ENCODE measurements at places on chromosomes 7 and 10.

GRCh38 chr10:80500572-80501380 is 36.9 kb upstream of the SH2D4B start:
- DNase-seq = peak; percentile 50

DNA sequence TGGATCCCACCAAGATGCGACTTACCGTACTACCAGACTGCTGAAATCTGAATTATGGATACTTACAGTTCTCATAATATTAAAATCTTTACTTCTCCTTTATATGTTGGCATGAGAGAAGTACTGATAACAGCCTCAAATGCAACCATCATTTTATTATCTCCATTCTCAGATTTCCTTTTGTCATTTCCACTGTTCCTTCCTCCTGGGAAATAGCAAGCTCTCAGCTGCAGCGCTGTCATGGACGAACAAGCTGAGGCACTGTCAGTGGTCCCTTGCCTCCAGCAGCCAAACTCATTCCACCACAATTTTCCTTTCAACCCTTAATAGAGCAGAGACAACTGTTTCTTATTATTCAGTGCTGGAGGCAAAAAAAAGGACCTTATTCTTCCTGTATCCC is 478.4 kb downstream of the ARL4A start:
- no peak for DNase-seq

DNA sequence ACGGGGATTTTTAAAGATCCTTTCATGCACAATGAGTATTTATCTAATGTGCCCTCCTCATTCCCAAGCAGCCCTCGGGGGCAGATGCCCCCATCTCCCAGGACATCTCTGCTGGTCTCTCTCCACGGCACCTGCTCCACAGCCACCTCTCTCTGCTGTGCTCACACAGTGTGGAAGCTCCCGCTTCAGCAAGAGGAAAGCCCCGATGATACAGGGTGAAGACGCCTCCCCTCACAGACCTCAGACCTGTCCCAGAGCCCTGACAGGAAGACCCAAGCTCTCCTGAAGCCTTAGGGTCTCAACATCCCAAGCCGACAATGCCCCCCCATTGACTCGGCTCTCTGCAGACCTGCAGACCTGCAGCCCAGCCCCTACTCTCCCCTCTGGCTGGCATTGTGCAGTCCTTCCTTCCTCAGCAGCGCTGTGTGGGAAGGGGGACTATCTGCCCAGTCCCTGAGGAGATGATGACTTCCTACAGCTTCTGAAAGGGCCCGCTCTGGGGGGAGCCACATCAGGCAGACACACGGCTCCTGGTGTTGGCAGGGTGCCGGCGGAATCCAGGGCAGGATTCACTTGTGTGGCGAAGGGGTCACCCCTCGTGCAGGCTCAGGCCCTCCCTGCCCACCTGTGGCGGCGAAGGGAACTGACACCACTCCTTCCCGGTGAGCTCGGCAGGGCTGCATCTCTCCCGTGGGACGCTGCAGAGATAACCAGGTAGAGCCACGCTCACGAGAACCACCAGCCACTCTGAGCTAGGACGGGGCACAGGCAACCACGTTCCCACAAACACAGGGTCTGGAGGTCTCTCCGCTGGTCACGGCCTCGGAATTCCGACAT is 61.8 kb downstream of the PTPRN2 start:
- no peak for DNase-seq

DNA sequence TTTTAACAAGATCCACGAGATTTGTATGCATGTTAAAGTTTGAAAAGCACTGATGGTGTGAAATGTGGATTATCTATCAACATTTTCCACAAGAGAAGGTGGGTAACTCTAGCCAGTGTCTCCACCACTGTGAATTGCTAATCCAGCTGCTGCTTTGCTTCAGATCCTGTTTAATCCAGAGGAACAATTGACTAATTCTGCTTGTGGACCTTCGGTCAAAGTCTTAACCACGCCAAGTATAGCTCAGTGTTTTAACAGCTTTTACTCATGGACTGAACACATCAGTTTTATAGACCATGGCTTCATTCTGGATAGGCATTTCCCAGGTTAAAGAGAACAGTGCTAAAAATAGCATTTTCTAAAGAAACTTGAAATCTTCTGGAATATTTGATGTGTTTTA is 23.5 kb downstream of the ADK start:
- no peak for DNase-seq

DNA sequence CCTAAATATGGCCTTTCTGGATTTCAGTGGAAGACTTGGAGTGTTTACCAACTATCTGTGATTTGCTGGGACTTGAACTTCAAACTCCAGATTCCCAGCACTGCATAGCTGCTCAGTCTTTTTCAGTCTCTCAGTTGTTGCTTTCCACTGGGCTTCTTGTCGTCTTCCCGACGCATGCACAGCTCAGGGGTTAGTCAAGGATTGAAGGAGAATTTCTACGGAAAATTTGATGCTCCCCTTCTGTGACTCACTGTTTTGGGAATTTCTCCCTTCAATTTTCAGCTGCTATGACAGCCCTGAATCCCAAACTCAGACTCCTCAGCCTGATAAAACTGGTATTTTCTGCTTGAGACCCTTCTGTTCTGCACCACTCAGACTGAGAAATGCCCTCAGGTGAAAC is 91.7 kb downstream of the CYP26A1 start:
- DNase-seq = no peak

DNA sequence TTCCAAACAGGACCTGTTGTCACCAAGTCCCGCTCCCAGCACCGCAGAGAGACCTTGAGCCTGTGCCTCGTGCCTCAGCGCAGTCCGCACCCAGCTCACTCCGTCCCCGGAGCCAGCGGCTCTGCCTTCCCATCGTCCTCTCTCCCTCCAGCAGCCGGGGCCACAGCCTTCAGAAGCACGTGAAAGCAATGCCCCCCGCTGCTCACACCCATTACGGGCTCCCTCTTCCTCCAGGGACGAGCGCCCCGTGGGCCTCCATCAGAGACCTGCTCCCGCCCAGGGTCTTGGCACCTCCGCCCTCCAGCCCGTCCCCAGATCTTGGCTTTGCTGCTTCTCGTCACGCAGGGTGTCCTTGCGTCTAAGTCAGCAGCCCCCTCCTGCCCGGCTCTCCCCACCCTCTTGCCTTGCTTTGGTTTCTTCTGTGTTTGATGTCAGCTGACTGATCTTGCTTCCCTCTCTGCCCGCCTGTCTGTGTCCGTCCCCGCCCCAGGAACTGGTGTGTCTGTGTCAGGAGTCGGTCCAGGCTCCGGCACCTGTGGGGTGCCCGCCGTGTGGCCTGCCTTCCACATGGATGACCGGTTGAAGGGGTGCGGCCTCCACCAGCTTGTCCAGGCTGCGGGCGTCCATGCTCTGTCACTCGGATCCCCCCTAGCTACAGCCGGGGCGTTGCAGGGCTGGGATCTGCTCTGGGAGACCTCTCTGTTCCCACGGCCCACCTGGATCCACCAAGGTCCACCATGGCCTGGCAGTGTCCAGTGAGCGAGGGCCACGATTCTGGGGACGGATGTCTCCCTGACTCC is 61.9 kb downstream of the FOXL3 start:
- DNase-seq = no peak

- DNase-seq = no peak
These were observed 651.6 kb upstream of the FOXK1 start for GRCh38 chr7:4030346-4030950.

DNA sequence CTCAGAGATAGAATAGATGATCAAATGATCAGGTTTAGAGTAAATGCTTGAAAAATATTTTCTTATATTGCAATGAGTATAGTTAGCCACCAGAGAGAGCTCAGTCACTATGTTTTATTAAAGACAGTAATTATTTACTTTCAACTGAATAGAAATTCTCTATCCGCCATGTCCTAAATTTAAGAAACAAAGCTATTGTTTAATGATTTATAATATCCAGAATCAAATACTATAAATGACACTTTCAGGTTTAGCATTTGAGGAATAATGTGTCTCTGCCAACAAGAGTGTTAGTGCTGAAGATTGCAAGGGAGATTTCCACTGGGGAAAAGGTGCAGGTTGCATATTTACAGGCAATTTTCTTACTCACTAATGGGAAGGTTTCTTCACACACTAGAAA is 184.7 kb downstream of the DGKB start:
- DNase-seq = peak; percentile 45

DNA sequence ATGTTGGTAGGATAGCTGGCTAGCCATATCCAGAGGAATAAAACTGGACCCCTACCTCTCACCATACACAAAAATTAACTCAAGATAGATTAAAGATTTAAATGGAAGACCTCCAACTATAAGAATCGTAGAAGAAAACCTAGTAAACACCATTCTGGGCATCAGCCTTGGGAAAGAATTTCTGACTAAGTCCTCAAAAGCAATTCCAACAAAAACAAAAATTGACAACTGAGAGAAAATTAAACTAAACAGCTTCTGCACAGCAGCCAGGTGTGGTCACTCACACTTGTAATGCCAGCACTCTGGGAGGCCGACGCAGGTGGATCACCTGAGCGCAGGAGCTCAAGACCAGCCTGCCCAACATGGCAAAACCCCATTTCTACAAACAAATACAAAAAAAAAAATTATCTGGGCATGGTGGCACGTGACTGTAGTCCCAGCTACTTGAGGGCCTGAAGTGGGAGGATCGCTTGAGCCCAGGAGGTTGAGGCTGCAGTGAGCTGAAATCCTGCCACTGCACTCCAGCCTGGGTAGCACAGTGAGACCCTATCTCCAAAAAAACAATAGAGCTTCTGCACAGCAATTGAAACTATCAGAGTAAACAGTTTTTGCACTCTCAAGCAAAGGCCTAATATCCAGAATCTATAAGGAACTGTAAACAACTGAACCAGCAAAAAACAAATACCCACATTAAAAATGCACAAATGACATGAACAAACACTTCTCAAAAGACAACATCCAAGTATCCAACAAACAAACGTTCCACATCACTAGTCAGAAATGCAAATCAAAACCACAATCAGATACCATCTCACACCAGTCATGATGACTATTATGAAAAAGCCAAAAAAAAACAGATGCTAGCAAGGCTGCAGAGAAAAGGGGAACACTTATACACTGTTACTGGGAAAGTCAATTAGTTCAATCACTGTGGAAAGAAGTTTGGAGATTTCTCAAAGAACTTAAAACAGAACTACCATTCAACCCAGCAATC is 4.8 kb downstream of the CRPPA start:
- DNase-seq = peak; percentile 75

DNA sequence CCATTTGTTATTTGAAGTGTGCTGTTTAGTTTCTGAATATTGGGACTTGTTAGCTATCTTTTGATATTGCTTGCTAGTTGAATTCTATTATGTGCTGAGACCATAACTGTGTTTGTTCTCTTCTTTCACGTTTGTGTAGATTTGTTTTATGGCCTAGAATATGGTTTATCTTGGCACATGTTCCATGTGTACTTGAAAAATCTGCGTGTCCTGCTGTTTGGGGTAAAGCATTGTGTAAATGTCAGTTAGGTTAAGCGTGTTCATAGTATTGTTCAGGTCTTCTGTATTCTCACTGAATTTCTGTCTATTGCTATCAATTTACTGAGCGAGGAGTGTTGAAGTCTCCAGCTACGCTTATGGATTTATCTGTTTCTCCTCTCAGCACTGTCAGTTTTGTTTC is 19.4 kb downstream of the MMP21 start:
- no peak for DNase-seq
